ENCODE measurements at places on chromosomes 6 and 20.

- DNase-seq = no peak
Observed at GRCh38 chr6:129677620-129678325, 32.2 kb downstream of the ARHGAP18 start.

DNA sequence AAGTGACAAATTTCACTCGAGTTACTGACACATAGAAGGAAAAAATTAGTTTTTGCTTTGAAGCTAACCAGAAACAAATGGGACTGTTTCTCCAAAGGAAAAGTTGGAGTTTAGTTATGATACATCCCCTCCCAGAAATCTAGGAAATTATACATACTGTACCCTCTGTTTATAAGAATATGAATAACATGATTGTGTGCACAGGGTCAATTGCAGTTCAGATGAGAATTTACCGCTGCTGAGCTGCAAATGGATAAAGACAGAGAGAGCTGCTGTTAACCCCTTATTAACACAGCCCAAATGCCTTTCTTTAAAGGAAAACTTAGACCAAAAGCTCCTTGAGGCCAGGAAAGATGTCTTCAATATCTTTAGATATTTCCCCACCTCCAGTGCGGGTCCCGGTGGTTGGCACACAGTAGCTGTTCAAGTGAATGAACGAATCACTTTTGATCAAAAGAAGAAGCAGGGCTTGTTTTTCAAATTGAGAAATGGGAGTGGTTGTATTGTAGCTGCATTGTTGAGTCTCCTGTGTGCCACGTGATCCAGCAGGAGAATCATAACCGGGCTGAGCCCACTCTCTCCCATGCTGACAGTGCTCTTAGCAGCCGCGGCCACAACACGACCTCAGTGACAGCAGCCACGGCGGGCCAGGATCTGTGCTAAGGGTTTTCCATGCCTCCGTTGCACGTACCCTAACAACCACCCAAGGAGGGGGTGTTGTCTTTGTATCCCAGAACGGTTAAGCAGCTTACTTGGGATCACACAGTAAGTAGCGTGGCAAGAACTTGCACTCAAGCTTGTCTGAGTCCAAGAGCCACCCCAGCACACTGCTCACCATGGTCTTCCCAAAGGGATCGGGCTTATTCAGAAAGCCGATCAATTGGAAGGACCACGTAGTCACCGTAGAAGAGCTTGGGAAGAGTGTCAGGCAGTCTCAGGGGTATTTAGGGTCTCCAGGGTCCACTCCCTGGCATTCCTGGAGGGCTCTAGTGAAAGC, 53.5 kb upstream of the BMP6 start:
- no peak for DNase-seq

- DNase-seq = no peak
Observed at GRCh38 chr6:52317841-52318581, 33.5 kb upstream of the MCM3 start.

DNA sequence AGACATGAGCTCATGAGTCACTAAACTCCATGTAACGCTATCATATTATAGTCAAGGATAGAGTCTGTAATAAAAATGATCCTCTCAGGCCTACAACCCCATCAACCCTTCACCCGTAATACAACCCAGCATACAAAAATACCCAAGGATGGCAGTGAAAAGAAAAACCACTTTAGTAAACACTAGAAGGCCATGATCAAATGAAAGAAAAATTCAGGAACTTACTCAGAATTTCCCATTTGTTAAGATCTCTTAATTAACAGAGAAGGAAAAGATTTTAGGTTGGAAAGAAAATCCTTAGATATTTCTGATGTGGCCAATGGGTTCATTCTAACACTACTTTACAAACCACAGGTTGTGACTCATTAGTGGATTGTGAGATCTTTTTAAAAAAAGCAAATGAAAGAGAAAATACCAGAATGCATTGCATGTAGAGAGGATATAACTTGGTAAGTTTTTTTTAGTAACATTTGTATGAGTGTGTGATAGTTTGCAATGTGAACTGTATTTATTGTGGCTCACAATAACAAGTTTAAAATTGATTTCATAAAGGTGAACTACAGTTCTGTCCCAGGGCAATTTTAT, 8.0 kb upstream of the UBE2J1 start:
- DNase-seq = no peak

GRCh38 chr6:106188104-106188794, 102.1 kb downstream of the PRDM1 start:
- DNase-seq = no peak

DNA sequence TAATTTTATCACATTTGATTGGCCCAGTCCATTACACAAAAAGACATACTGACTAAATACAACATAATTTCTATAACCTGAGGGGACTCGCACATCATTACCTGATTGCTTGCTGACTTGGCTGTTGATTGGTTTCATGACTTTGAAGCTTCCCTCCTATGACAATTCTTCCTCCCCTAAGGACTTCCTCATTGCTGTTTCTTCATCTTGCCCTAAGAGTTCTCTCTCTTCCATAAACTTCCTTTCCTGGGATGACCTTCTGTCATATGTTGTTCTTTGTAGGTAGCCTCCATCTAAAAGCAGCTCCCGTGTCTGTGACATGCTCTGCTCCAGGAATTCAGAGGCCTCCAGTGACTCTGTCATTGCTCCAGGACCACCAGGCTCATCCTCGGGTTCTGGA, 22.6 kb downstream of the RSPH3 start:
- no peak for DNase-seq

DNA sequence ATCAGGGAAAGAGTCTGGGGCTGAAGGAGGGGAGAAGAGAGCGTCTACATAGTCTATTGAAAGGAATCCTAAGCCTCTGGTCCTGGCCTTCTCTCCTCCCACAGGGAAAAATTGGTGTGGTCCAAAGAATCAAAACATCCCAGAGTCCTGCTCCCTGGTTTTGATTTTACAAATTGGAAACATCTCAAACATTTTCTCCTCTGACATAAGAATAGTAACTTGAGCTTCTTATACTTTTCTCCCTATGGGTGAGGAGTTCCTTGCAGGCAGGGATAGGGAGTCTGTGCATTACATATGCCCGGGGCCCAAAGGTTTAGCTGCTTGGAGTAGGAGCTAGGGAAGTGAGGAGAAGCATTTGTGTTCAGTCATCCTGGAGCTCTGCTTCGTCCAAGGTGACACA, 120.0 kb upstream of the GGTLC1 start:
- no peak for DNase-seq

GRCh38 chr20:51972056-51972455, 169.7 kb upstream of the SALL4 start:
- no peak for DNase-seq

- no peak for DNase-seq
Observed at GRCh38 chr6:10314163-10314955, 100.5 kb downstream of the TFAP2A start.

- DNase-seq = no peak
Observed at GRCh38 chr6:126618639-126619343, 278.9 kb downstream of the CENPW start.

DNA sequence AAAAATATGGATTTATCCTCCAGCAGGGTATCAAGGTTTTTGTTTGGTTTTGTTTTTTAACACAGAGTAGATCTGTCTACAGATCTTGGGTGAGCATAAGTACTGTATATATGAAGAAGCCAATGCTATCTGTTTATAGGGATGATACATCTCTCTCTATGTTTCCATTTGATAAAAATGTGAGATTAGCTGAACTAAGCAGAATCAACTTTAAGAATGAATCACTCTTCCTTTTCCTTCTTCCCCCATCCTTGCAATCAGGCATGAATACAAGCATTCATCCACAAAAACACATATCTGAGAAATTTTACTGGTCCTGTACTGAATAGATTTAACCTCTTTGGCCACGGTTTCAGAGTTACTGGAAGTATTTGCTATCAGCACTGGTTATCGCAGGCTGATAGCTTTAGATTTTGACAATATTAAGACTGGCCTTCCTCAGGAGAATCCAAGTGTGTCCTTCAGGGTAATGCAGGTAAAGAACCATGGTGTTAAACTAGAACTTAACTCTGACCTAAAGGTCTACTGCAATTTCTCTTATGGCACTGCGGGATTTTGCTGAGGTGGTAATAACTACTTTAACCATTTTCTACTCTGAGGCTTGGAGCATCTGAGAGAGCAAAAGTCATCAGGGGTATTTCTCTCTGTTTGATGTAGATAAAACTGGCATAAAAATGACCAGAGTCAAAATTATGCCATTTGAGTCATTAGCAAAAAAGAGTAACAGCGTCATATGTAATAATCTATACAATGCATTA, 1.5 kb downstream of the SNAP25 start:
- DNase-seq = no peak

DNA sequence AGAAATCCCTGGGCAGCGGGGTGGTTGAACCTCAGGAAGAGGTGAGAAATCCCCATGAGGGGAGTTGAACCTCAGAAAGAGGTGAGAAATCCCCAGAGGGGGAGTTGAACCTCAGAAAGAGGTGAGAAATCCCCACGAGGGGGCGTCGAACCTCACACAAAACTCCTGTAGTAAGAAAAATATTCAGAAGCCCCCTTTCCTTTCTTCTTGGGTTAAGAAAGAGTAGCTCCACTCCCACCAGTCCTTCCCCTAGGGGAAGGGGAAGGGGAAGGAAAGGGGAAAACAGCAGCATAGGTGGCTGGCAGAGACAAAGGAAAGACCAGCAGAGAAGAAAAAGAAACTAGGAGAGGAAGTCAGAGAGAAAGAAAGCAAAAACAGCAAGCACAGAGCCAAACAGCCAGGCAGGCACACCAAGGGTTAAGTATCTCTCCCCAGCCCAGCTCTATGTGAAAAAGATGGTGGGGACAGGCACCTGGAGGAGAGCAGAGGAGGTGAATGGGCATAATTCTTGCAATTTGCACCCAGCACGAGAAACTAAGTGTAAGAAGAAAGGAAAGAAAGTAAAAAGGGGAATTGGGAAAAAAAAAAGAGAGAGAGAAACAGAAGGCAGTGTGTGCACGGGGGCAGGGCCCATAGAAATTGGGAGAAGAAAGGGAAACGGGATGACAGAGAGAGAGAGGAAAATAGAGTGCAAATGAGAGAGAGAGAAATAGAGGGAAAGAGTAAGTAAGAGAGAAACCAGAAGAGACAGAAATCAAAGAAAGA, 88.2 kb downstream of the PLG start:
- no peak for DNase-seq

DNA sequence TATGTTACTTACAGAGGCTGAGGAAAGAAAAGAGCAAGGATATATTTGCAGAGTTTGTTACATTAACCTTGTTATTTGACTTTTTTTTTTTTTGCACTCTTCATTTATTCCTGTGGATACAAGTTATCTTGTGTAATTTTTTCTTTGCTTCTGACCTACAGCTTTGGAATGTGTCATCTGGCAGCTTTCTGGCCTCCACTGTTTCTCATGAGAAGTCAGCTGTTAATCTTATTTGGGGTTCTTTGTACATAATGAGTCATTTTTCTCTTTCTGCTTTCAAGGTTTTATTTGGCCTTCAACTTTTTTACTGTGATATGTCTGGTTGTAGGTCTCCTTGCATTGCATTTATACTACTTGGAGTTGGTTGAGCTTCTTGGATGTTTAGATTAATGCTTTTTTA, 333.4 kb downstream of the SMOC2 start:
- DNase-seq = no peak

All from NCI-H446 (cell line).